Spleen (tissue), 13 donors: ENCODE measurements at places on chromosomes 16 and 17. TPM values are rescaled to one million over a fixed set of nuclear protein-coding genes. Genes with fewer than 3 reads are reported as not detected.
A peak's percentile ranks its signal among the peaks of the same experiment; 100 is the strongest.

Gene KRTAP9-9
- total RNA-seq = not detected

DNA sequence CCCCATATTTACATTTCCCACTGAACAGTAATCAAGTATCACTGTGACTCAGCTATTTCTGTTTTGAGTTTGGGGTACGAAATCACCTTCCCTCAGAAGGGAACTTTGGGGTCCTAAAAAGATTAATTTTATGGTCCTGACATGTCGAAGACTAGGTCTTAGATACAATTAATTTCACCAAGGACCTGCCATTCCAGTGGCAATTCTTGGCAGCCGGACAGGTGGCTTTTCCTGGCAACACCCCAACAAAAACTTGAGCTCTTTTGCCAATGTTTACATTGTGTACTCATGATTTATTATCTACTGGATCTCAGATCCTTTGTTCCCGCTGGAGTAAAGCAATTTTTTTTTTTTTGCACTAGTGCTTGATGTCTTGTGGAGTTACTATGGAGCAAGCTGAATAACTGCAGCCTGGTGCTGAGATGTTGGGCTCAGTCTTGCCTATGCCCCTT, 14.4 kb downstream of the SLFN5 start:
- DNase-seq = no peak

DNA sequence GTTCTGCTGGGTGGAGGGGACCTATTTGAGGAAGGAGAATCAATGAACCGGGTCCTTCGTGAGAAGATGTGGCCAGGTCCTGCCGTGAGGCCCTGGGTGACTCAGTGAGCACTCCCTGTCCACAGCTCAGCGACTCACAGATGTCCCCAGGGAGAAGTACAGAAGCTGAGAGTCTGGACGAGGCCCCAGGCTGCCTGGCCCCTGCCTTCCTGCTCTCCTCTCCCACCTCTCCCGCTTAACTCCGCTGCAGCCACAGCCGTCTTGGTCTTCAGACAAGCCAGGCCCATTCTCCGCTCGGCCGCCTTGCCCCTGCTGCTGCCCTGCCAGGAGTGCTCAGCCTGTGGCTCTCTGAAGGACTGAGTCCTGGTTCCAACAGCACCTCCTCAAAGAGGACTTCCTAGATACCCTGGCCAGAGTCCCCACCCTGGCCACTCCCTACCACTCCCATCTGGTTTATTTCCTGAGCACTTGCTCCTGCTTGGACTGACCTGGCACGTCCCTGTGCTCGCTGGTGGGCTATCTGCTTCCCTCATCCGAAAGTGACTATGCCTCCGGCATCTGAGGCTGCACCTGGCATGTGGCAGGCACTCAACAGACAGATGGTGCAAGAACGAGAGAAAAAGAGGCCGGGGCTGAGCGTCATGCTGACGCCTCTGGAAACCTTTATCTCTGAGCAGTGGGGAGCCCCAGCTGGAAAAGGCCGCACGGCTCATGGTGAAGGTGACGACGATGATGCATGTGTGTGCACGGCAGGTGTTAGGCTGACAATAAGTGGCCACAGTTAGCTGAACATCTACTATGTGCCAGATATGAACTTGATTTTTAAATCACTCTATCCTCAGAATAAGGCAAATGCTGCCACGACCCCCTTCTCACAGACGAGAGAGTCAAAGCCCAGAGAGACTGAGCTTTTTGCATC, 9.2 kb upstream of the TNFRSF13B start:
- peak; percentile 82 for DNase-seq

DNA sequence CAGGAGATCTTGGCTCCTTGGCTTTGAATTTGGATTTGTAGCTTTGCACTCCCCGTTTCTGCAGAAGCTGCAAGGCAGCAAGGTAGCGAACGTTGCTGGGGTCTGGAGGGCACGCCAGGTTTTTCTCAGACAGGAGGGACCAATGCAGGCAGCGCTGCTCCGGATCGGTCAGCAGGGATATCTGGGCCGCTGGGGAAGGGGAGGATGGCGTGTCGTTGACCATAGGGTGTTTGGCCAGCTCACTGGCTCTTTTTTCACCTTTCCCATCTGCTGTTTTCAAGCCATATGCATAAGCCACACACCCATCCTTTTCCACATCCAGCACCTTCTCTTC, 15.8 kb downstream of the C16orf46 start:
- no peak for DNase-seq

GRCh38 chr17:27512511-27513346, 56.5 kb downstream of the KSR1 start:
- no peak for DNase-seq

Gene SALL1
- not detected for total RNA-seq

DNA sequence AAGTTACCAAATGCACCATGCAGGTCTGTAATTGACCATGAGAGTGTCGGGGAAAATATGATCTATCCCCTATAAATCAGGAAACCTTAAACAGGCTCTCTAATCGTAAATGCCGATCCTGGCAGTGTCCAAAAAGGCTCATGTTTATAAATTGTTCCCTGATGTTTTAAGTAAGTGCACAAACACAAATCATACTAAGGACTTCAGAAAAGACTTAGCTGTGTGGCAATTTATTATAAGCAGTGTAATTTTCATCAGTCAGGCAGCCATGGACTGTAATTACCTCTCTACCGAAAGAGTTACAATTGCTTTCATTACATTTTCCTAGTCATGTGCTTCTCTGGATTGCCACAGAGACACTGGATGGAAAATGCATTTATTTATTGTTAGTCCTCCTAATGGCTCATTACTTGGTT, 73.4 kb upstream of the COX10 start:
- no peak for DNase-seq

DNA sequence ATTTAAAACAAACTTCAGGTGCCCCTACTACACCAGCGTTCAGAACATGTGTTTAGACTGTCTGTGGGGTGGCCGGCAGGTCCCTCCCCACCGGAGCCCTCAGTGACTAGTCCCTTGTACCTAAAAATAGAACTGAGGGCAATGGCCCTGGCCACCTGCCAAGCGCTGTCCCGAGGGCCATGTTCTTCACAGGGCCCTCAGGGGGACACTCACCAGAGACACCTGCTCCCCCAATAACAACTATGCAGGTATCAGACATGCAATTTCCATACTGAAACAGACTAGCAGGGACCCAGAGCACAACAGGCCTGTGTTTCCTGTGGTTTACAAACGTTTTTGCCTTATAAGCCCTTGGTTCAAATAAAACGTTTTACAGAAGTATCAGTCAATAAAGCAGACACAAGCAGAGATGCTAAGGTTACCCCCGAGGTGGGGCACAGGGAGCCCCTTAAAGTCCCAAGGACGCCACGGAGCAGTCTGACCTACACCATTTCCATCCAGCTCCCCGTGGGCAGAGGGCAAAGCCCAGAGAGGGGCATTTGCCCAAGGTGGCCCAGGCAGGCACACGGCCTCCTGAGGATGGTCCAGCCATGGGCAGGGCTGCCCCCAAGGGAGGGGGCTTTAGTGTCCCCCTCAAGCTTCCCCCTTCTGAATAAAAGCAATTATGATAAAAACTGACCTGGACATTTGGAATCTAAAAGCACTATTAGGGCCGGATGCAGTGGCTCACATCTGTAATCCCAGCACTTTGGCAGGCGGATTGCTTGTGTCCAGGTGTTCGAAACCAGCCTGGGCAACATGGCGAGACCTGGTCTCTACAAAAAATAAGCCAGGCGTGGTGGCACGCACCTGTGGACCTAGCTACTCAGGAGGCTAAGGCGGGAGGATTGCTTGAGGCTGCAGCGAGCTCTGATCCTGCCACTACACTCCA, 896 bp upstream of the MYLK3 start:
- peak; percentile 70 for DNase-seq

GRCh38 chr17:80169784-80170500, at the start of gene CARD14:
Gene CARD14 (plus strand): TSS chr17:80170030. CDS start chr17:80181439, 11,409 bp downstream.
- DNase-seq = no peak

- no peak for DNase-seq
These were observed 337.5 kb downstream of the SEC14L1 start for GRCh38 chr17:77478281-77478680.

Gene TBX2
- total RNA-seq = 13.6 TPM

- no peak for DNase-seq
These were observed 642 bp downstream of the MT1F start for GRCh38 chr16:56658327-56658875.

DNA sequence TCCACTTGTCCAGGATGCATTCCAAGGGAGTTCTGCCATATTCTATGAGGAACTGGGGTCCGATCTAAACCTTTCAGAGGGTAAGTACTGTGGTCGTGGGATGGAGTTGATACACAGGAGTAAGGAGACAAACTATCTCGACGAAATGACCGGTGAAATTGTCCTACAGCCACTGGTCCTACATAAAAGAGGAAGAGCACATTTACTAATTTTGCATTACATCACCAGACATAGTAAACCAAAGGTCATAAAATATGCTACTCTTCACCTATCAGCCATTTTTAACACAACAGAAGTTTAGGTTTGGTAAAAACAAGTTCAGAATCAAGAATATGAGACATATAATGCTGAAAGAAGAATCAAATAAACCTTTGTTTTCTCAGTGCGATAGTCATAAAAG, 8.1 kb downstream of the HSF5 start:
- DNase-seq = no peak

DNA sequence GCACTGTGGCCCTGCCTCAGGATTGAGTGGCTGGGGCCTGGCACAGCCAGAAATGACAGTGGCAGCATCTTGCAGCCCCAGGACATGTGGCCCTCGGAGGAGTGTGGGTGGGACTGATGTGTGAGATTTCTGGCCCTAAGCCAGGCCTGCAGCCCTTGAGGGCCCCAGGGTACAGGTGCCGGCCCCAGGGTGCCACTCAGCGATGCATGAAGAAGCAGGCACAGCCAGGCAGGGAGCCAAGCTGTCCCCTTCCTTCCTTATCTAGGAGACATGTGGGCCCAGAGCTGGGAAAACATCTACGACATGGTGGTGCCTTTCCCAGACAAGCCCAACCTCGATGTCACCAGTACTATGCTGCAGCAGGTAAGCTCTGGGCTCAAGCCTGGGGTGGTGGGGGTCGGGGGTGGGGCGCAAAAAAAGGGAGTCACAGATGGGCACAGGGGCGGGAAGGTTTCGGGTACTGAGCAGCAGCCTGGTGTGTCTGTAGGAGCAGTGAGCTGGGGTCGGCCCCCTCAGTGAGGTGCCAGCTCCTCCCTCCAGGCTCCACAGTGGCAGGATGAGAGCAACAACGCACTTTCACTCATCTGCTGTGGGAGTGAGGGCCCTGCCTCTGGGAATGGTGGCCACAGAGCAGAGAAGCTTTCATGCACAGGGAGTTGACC, 4.1 kb downstream of the ACE start:
- DNase-seq = peak; percentile 57

GRCh38 chr17:61809816-61810392, 53.4 kb downstream of the BRIP1 start:
- no peak for DNase-seq

DNA sequence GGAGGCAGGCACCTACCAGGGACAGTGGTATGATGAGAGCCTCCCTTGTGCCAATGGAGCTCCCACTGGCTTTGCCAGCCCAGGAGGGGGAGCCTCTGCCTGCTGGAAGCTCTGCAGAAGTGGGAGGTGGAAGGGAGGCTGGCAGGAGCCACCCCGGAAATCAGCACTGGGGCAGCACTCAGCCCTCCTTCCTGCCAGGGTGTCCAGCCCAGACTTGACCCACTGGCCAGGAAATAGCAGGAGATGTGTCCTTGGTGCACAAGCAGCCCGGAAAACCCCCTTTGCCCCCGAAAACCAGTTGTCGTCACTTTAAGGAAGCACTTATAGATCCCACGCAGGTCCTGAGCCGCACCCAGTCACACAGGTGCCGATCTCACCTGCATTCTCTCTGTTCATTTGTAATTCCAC, 49.3 kb upstream of the CACNG4 start:
- peak; percentile 62 for DNase-seq

Gene CDH11
- 314 TPM for total RNA-seq

Gene EPX
- 3.9 TPM for total RNA-seq

- no peak for DNase-seq
These were observed 75.3 kb downstream of the SDK2 start for GRCh38 chr17:73568934-73569333.

DNA sequence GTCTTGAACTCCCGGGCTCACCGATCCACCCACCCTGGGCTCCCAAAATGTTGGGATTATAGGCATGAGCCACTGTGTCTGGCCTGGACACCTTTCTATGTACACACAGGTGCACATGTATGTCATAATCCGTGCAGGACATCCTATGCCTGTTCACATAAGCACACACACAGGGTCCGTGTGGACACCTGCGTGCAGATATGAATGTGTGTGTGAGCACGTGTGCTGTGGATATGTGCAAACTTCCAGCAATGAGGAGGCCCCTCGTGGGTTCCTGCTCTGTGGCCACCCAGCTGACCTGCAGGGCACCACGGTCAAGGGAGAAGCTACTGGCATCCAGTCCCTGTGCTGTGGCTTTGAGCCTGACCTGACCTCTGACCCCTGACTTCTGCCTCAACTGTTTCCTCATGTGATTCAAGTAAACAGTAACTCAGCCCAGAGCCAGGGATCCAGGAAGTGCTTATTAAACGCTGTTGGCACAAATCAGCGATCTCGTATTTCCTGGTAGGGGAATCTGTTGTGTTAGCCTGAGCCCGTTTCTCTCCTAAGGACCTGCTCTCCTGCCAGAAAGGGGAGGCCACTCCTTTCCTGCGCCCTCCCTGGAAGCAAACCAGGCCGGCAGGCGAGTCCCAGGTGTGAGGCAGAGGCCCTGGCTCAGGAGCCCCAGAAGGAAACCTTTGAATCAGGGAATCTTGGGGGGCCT, 6.5 kb downstream of the CPNE7 start:
- DNase-seq = peak; percentile 68

- no peak for DNase-seq
These were observed 88.1 kb downstream of the GOSR1 start for GRCh38 chr17:30565073-30565935.

DNA sequence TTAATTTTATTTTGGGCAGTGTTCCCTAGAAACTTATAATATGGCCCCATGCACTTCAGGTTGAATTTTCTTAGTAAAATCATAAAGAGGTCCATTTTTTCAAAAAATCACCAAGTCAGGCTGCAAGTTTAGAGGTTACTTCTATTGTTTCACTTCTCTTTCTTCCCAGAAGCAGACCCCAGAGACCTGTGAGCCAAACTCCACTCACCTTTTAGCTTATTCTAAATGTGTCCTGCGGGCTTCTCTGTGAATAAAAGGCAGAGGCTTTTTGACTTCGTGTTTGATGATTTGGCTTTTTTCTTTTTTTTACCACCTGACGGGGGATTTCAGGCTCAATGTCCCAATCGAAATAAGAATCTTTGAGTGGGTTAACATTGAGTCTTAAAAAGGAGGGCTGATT, 7.4 kb downstream of the PRKCB start:
- no peak for DNase-seq

Gene MAP3K3
- total RNA-seq = 85.7 TPM

DNA sequence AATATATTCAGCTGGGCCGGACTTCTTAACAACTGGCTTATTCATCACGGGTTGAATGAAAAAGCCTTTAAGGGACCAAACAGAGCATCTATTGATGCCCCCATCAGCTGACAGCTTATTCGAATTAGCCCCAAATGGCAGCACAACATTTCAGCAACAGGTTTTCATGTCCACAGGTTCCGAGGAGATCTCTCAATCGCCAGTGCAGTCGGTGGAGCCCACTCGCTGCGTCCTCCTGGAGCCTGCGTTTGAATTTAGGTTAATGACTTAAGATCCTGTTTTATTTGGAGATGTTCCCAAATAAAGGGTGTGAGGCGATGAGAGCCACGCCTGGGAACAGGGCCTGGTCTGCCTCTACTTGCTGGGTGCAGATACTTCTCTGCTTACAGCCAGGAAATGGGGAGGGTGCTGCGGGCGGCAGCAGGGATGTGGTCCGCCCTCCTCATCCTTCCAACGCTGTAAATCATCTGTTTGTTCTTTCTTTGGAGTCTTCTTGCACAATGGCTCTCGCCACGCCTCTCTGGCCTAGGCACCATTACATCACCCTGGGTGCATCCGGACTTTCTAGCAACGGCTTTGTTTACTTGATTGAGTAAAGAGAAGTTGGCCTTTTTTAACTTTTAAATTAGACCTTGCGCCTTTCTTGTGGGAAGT, 22.6 kb downstream of the NDE1 start:
- DNase-seq = peak; percentile 93
